ENCODE measurements at places on chromosomes 3 and 15.

GRCh38 chr15:90336705-90337141 is 15.4 kb upstream of the ZNF774 start:
- DNase-seq = no peak

GRCh38 chr3:19148768-19149091 is 420 bp downstream of the KCNH8 start:
- DNase-seq = no peak

DNA sequence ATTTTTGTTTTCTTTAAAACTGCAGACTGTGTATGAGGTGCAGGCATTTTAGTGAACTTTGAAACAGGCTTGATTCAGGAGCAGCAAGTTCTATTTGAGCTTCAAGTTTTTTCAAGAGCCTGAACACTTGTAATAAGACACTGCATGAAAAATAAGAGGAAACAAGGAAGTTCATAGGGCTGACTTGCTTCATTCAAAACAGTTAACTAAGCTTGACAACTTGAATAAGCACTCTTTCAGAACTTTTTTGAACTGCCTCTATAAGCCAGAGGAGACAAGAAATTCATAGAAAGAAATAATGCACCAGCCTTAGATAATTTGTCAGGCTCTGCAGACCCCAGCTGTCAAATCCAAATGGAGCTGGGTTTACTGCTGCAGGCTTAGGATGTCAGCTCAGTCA is 130.2 kb downstream of the SSR3 start:
- DNase-seq = no peak

DNA sequence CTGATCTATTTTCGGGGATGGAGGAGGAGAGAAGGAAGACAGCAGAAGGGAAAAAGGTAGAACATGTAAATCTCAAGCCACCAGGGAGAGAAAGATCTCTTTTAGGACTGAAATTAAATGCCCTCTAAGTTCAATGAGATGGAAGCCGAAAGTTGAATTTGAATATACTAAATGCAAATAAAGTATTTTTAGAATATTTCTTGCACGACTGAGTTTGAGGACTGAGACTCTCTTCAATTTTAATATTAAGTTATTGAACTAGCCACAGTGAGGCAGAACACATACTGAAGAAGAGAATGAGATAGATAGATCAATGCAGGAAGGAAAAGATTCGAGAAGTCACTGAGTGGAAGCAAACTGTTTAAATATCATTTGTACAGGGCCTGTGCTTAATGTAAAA is 399.9 kb upstream of the CBLB start:
- DNase-seq = no peak

GRCh38 chr15:58329781-58330671 is 101.8 kb upstream of the LIPC start:
- DNase-seq = no peak

All from T follicular helper cell (primary cell).